SK-MEL-5 (cell line): ENCODE measurements at places on chromosomes 12 and 14.

GRCh38 chr12:13864081-13864673 lies 117.2 kb downstream of the GRIN2B start:
- peak; percentile 86 for DNase-seq

DNA sequence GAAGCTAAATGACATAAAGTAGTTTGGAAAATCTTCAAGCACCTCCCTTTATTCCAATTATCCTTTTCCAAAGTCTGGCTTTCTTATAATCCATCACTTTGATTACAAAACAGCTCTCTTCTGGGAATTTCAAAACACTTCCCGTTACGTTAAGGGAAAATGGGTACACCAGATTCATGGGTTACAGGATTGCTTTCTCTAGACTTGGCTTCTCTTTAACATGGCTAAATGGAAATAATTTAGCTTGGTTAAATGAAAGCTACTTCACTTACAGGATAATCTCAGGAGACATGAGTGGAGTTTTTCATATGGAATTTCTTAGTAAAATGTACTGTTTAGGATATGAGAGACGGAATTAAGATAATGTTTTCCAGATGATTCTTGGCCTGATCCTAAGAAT lies 14.7 kb downstream of the GSTZ1 start:
- no peak for DNase-seq

DNA sequence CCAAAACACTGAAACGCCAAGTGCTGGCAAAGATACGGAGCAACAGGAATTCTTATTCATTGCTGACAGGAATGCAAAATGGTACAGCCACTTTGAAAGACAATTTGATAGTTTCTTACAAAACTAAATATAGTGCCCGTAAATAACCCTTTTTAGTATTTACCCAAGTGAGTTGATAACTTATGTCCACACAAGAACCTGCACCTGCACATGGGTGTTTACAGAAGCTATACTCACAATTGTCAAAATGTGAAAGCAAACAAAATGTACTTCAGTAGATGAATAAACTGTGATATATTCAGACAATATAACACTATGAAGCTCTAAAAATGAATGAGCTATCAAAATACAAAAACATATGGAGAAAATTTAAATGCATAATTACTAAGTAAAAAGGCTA lies 86.6 kb downstream of the ATXN7L3B start:
- no peak for DNase-seq

DNA sequence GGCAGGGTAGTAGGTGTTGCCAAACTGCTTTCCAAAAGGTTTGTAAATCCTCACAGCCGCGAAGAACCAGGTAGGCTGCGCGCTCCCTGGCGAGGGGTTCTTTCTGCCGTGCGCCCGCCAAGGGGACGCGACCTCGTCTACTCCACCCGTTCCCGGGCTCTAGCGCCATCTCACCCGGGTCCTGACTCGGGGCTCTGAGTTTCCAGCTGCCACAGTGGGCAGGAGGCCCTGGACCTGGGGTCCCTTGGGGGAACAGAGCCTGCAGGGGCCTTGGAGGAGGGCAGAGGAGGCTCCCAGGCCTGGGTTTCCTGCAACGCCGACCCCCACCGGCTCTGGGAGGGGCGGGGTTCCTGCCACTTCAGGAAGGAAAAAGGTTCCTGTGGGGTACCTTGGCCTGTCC lies 706 bp downstream of the ANHX start:
- no peak for DNase-seq

DNA sequence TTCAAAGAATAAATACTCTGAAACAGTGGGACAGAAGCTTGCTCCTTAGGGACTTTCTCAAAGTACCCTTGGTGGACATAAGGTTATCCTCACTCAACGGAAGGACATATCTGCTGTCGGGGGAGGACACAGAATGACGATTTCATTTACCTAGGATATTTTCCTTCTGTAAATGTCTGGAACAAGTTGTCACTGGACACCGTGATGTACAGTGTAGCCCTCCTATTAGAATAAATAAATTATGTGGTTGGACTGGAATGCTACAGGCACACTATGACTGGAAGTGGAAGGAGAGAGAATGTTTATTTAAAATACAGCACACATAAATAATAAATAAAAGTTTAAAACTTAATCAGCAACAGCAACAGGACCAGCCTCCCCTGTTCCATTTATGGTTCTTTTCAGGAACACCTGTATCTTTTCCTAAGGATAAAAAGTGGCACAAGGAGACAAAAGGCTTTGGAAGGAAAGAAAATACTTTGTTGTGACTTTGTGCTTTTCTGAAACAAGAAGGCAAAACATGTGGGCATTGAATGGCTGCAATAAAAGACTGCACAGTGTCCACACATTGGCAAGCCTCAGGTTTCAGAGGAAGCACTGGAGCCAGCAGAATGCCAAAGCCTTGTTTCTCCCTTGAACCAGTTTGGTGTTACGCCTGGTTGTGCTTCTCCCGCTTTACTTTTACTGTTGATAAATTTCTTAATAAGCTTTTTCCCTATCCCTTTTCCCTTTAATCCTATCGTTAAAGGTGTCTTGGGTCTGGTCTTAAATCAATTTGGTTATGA lies 36.8 kb downstream of the FGD4 start:
- DNase-seq: no peak

DNA sequence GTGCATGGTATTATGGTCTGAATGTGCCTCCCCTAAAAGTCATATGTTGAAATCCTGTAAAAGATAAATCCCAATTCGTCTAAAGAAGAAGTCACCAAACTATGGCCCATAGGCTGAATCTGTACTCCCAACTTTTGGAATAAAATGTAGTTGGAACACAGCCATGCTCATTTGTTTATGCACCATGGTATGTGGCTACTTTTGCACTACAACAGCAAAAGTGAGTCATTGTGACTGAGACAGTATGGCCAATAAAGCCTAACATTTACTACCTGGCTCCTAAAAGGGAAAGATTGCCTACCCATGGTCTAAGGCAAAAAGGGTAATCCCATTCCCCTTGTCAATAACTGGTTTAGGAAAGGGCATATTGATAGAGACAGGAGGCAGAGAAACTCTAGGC lies 101.8 kb downstream of the LRIG3 start:
- DNase-seq: no peak

DNA sequence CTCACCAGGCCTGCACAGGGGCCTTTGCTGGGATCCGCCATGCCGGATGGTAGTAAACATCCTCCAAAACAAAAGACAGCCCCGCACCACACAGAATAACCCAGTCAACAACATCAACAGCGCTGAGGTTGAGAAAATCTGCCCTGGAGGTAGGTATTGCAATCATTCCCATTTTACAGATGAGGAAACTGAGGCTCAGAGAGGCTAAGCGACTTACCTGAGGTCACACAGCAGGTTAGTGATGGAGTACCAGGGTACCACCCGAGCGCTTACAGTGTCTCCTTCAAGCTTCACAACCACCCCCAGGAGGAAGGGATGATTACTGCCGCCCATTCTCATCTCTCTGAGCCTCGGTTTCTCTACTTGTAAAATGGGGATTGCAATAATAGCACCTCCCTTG lies 14.9 kb downstream of the TRPV4 start:
- no peak for DNase-seq

- no peak for DNase-seq
Observed at GRCh38 chr14:77407158-77407557, 16.2 kb downstream of the NOXRED1 start.

DNA sequence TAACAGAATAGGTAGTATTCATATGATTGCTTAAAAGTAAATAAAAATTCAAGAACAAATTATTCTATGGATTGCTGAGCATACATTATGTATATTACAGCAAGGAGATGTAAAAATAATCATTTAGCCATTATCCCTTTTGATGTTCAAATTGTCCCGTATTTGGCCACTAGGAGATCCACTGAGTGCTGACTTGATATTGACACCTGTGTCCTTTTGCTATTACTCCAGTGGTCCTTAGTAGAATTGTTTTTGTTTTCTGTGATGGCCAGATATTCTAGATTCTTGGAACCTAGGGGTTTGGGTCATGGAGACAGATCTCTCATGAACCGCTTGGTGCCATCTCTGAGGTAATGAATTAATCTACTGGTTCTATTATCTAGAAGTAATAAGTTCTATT lies 16.8 kb downstream of the ERO1A start:
- peak; percentile 36 for DNase-seq

DNA sequence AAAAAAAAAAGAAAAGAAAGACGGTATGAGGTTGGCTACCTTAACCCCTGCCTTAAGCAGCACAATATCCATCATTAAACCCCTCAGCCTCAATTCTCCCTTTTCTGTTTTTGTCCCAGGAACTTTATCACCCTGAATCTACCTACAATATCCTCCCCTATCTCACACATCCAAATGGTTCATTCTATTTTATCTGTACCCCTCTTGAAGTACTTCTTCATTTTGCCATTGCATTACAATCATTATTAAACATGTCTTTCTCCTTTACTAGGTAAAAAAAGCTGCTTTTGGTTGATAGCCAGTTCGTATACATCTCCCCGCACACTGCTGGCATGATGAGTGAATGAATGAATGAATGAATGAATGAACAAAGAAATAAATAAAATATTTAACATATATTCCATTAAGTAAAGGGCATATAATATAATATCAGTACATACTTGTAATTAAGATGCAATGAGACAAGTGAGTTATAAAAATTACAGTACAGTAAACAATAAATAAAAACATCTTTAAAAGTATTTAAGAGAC lies 364 bp upstream of the GPR65 start:
- DNase-seq: no peak

- peak; percentile 87 for DNase-seq
Observed at GRCh38 chr12:50039151-50039835, 14.0 kb upstream of the RACGAP1 start.

DNA sequence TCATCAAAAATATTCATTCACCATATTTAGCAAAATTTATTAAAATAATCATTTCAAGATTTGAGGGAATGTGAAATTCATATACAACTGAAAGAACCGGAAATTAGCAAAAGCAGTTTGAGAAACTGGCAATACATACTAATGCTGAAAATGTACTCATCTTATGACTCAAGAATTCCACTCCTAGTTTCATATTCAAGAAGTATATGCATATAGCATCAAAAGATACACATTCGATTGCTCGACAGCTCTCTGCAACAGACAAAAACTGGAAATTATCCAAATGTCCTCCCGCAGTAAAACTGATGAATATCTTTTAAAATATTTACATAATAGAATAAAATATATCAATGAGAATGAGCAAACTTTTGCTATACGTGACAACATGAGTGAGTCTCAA lies 189.2 kb upstream of the MGAT4C start:
- DNase-seq: no peak

DNA sequence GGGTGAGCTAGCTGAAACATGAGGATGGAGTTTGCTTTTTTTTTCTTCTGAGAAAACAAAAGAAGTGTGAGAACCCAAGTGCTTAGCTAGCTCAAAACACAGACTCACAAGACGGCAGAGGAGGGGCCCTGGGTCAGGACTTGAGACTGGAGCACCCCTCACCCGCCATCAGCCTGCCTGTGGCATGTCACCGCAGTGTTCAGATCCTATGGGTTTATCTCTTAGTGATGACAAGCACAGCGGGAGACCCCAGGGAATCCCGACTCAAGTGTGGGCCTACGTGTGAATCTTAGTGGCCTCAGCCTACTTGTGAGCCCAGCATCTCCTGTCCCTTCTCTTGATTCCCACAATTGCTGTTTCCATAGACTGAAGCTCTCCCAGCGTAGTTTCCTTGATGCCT lies 22.9 kb downstream of the DYRK4 start:
- no peak for DNase-seq

GRCh38 chr14:75476274-75476995 lies 45.8 kb upstream of the BATF start:
- DNase-seq: peak; percentile 58

DNA sequence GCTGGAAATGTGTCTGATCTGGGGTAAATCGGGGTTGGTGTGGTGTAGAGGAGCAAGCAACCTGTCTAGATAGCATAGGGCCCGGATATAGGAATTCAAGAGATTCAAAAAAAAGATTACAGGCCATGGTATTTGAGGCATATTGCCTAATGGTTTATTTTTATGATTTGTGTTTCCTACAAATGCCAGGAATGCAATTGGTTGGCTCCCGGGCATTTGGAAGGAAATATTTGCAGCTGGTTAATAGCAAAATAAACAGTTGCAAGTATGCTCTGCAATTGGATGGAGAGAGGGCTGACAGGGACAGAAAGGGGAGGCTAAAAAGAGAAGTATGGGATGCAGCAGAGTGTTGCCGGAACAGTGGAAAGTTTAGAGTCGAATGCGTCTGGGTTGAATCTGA lies 315.6 kb upstream of the ATP2B1 start:
- no peak for DNase-seq

DNA sequence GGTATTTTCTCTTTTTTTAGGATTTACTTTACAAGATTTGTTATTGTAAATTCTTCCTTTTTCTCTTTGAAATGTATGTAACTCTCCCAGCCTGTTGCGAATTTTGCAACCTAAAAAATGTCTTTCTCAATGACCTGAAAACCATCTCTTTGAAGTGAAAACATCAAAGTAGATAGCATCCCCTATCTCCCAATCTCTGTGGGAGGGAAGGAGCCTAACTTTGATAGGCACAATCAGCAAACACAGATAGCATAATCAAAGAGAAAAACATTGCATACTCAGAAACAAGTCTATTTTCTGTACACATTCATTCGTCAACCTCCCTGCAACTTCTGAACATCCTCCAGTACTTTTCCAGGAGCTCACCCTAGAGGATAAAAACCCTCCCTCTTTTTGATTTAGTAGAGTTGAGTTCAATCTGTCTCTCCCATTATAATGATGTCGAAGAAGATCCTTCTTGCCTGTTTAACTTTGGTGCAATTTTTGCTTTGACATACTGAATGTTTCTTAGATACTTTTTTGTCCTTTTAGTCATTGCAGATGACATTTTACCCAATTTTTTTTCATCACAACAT lies 849.2 kb upstream of the LRFN5 start:
- no peak for DNase-seq

- no peak for DNase-seq
Observed at GRCh38 chr14:31881531-31882310, 195.4 kb upstream of the ARHGAP5 start.

DNA sequence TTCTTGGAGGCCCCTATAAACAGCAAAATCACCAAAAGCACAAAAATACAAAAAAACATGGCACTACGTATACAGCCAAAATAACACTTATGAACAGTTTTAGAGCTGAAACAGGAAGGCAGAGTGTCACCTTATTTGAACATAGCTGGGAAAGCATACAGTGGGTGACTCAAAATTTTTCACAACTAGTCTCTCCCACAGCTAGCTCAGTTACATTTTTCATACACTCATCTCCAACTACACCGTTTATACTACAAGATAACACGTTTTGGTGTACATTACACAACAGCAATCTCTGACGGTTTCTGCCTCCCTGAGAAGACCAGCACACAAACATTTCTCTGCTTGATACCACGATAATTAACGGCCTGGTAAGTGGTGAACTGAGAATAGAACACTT lies 2.9 kb downstream of the RAD52 start:
- DNase-seq: no peak

- no peak for DNase-seq
Observed at GRCh38 chr14:73977896-73978295, 27.8 kb downstream of the COQ6 start.

DNA sequence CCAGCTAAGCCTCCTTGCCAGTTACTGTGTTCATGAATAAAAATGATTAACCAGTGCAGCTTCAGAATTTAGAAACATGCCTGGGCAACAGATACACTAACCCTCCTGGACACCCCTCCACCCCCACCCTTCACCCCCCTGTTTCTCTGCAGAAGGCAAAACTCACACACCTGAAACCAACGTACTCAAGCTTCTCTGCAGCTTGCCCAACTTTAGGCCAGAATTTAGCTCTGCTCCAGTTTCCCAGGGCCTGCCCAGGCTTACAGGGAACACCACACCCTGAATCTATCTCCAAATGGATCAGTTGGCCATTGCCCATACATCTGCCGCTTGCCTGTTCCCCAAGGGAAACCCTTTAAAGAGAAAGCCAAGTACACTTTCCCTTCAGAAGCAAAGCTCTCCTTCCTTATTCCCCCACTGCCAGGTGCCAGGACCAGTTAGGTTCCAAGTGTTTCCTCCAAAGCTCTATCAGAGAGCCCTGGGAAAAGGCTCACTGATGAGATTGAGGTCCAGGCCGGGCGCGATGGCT lies 1.8 kb upstream of the SPPL3 start:
- DNase-seq: no peak
